Fibroblast of skin of abdomen (primary cell): ENCODE measurements at places on chromosomes 12 and 14.

- DNase-seq = no peak
Observed at GRCh38 chr12:47801904-47802246, 17.8 kb downstream of the HDAC7 start.

GRCh38 chr12:69508621-69509020, 38.4 kb downstream of the FRS2 start:
- DNase-seq = no peak

- DNase-seq = no peak
Observed at GRCh38 chr12:83462419-83462818, 775.7 kb downstream of the TMTC2 start.

DNA sequence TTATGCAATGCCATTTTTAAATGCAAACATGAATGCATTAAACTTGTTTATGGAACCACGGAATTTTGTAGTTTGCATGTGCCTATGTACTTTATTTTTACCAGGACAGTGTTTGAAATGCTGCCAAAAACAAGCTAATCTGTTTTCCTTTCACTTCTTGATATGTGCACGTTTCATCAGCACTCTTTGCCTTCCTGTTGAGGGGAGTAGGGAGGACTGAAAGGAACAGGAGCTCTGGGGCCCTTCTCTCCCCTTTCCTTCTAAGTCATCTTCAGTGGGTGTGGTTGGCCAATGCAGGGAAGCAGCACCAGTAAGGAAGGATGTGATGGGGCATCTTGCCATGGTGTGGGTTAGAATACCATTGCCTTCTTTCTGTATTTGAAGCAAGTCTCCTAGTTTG, 12.1 kb upstream of the PPP4R4 start:
- no peak for DNase-seq

- no peak for DNase-seq
Observed at GRCh38 chr14:31307618-31308017, 100.0 kb upstream of the HECTD1 start.

DNA sequence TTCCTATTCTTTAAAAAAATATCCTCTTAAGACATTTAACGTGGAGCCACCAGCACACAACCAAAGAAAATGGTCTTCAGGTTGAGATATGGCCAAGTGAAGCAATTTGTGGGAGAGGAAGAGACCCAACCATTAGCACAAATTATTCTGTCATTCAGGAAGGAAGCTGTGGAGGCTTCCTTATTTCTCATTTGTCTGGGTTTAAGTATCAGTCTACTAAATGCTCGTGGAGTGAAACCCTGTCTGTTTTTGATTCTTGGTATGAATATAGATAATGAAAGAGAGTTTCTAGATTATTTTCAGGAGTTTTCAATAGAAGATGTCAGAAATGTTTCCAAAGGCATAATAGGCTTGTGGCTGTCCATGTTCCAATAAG, 125.1 kb downstream of the GPR65 start:
- no peak for DNase-seq

GRCh38 chr14:96693252-96693820, 103.8 kb upstream of the VRK1 start:
- DNase-seq = no peak

DNA sequence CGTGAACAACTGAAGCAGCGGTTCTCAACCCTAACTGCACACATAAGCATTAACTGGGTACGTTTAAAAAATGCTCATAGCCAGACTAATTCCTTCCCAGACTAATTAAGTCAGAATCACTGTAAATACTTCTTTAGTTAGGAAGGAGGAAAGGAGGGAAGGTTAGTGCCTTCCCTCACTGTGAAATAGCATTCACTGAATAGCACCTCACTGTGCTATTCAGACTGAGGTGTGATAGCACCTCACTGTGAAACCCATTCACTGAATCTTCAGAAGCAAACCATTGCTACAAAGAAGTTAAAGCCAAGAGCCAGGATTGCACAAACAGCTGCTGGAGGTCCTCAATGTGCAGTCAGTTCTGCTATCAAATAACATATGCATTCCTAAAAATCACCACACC, 58.8 kb downstream of the RTN1 start:
- DNase-seq = no peak

DNA sequence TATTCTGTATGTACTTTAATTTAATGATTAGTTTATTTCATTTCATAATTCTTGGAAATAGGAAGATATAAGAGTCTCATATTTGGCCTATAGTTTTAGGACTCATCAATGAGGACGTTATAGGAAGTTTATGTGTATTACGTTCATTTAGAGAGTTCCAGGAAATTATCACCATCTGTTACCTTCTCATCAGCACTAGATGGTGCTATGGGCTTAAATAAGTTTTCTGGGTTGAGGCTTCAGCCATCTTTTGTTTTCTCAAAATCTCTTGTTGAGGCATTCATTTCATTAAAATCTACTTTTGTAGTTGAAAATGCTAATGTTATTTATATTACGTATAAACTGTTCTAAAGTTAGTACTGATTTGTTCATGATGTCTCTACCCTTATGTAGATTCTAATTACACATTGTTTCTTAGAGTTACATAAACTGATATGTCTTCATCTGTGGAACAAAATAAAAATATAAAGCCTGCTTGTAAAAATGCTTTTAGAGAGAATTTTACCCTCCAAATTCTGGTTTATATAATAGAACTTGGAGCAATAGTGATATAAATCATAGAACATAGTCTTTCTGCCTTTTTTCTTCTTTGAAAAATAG, 89.2 kb downstream of the CFAP54 start:
- peak; percentile 54 for DNase-seq

GRCh38 chr14:31529053-31529452, 32.2 kb upstream of the NUBPL start:
- no peak for DNase-seq

- no peak for DNase-seq
Observed at GRCh38 chr14:61281186-61281947, at the start of gene TMEM30B. Gene TMEM30B (minus strand): TSS chr14:61281338. CDS start chr14:61281147, 191 bp downstream.

DNA sequence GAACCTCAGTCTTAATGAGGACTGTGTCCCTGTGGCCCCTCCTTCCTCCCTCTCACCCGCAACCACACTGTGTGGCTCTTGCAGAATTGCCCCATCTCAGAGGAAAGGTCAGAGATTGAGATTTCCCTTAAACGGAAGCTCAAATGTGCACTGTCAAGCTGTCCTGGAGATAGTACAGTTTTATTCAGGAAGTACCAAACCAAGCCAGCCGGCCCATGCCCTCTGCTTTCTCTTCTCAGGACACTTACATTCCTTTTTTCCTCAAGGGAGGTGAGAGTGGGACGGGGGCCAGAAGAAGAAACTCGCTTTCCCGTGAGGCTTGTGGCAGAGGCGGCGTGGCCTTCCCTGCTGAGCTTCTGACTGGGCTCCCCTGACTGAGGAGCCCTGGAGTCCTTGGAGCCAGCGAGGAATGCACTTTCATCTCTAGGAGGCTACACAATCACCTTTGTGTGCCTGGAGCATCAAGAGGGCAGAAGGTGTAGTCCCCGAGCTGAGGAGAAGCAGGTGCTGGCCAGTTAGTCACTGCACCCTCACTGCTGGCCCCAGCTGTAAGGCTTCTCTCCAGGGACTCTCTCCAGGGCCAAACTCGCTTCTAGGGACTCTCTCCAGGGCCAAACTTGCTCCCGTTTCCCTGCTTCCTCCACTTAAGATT, 24.1 kb upstream of the ATP2A2 start:
- DNase-seq = no peak
